Stimulated activated CD8-positive, alpha-beta memory T cell treated with anti-CD3 and anti-CD28 coated beads, Interleukin-4, amount 100 ng/mL, for 1 hour (primary cell): ENCODE measurements at places on chromosomes 7 and 10.

- no peak for DNase-seq
These were observed 1.9 kb downstream of the FOXK1 start for GRCh38 chr7:4683884-4684565.

DNA sequence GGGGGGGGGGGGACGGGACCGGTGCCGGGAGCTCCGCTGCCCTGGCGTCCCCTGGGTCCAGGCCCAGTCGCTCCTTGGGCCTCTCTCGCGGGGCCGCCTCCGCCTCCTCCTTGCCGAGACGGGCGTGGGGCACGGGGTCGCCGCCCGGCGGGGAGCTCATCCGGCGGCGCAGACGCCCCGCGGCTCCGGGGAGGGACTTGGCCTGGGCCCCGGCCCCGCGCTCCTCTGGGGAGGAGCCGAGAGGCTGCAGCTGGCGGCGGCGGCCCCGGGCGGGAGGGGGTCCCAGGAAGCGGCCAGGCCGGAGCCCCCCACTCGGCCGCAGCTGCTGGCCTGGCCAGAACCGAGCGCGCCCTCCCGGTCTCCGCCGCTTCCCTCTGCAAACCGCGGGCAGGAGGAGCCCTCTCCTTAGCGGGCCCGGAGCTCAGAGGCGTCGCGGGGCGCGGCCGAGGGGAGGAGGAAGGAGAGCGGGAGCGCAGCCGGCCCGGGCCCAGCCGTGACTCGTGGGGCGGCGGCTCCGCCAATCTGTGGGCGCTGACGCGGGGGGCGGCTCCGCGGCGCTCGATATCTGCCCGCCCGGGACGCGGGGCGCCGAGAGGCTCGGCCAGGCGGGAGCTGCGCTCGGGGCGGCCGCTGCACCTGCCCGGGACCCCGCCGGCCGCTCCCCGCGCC is at the start of gene FAM20C:
Gene FAM20C, plus strand, starts transcription at position 591 of the 669 bp plus-strand sequence. CDS start 629 bp downstream, outside the sequence.
- DNase-seq = no peak

GRCh38 chr7:29565634-29565981 is 2.0 kb downstream of the PRR15 start:
- DNase-seq = no peak

DNA sequence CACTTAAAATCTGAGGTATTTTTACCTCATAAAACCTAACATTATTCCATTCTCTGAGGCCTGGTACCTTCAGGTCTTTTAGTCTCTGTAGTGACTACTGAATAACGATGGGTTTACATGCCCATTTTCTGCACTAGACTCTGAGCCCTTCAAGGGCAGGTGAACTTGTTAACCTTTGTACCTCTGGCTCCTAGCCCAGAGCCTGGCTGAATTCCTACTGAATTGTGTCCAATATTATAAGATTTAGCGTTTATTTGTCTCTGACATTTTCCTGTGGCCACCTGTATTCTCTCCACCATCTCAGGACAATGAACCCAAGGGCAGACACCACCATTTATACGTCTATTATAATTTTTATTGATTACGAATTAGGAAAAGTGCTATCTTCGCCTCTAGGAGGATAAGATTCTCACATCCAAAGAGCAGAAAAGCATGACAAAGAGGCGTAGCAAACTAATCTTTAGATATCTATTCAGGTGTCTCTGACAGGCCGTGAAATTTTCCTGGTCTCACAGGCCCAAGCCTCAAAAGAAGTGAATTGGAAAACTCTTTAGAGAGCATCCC is 27.9 kb upstream of the HNRNPH3 start:
- no peak for DNase-seq
